Activated T-cell treated with anti-CD3 and anti-CD28 coated beads, Interleukin-2, amount 50 U/mL, for 4 hours (primary cell): ENCODE measurements at places on chromosomes 1 and 21.

DNA sequence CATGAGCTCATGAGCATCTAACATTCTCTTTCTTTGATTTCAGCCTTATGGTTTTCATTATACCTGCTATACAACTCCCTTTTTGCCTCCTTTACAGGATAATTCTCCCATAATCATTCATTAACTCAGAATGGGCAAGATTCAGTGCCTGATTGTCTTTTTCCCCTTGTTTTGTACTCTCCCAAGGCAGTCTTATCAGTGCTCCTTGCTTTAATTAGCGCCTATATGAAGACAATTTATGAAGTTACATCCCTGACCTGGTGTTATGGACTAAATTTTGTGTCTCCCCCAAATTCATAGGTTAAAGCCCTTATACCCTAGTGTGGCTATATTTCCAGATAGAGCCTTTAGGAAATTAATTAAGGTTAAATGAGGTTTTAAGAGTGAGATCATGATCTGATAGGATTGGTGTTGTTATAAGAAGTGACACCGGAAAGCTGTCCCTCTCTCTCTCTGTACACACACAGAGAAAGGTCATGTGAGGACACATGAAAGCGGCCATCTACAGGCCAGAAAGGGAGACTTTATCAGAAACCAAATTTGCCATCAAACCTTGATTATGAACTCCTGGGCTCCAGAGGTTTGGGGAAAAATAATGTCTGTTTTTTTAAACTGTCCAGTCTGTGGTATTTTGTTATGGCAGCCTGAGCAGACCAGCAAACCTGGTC lies 185.8 kb upstream of the CHODL start:
- no peak for DNase-seq

GRCh38 chr1:32754317-32755097 lies 51.9 kb upstream of the SYNC start:
- peak; percentile 54 for DNase-seq

DNA sequence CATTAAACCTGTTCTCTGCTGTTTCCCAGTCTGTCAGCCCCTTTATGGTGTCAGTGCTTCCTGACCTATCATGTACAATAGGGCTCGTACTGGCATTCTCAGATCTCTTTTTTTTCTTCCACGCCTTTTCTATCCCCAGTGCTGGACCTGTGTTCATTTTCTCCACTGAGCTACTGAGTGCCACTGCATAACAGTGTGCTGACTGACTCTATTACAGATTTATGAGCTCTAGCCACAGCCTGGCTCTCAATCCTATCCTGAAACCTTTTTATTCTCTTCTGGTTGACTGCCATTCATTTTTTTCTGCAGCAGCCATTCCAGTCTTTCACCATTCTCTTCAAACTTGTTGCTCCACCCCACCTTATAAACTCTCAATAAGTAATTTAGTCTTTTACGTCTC lies 59.6 kb upstream of the MACF1 start:
- no peak for DNase-seq

GRCh38 chr1:178470411-178470960 lies 26.3 kb downstream of the CLEC20A start:
- DNase-seq = no peak

DNA sequence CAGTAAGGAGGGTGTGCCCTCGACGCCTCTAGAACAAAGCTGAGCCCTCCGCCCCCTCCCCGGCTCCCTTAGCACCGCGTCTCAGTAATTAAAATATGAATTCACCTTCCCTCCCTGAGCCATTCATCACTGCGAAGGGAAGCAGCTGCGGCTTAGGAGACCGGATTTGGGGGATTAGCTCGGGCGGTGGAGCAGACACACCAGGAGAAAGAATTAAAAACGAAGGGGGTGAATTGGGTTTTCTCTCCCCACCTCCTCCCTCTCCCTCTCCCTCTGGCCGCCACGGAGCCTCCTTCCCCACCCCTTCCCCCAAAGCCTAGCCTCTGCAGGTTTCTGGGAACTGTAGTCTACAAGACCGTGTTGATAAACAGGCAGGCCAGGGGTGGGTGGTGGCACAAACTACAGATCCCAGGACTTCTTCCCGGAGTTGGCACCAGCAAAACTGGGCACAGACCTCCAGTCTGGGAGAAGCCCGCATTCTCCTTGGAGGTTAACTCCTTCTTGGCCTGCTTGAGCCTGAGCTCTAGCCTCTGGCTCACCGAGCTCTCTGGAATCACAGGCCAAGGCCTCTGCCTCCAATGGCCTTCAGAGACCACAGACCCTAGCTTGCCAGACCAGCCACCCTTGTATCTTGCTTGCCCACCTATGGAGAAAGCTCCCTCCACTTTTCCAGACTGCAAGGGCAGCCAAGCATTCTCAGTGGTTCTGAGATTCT lies 10.8 kb downstream of the BLACAT1 start:
- DNase-seq = no peak

DNA sequence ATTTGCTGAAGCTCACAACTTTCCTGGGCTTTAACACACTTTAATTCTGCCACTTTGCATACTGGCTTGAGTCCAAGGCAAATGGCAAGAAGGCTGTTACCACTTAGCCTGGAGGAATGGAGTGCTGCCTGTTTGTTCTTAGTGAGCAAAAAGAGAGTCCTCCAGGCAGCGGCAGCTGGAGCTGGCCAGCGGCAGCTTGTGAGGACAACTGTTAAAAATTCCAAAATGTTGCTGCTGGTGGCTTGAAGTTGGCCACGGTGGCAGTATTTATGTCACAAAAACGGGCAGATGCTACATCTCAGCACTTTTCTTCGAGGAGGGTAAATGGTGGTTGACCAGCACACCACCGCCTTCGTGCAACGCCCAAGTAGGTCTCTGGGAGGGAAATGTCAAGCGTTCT lies 27.3 kb downstream of the STPG1 start:
- no peak for DNase-seq

DNA sequence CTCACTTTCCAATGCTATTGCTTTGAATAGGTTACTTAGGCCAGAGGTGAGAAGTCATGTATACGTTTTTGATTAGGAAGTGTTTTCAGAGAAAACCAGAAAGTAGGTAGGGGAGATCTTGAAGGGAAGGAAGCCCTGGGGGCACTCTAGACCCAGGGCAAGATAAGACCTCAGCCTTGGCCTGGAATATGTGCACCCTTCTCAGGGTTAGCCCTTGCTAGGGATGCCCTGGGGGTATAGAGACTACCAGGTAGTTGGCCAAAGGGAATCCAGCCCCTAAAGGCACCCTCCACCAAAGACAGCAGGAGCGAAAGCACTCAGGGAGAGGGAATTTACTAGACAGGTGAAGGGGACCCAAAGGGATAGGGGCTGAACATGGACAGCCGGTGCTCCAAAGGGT lies 7.0 kb downstream of the TIAM1 start:
- DNase-seq = no peak

DNA sequence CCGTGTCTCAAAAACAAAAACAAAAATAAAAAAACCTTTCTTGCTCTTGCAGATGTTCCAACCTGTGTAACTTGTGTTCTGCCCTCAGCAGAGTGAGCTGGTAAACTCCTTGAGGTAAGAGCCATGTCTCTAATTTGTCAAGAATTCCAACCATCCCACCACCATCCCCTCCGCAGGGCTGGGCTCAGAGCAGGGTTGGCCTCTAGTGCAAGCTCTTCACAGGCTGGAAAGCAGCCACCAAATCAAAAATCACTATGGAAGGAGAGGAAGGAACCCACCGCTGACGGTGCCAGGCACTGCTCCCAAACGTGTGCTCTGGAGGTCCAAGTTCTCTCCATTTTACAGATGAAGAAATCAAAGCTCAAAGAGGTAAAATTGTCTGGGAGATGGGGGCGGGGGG lies 9.4 kb downstream of the PLEKHA6 start:
- no peak for DNase-seq

DNA sequence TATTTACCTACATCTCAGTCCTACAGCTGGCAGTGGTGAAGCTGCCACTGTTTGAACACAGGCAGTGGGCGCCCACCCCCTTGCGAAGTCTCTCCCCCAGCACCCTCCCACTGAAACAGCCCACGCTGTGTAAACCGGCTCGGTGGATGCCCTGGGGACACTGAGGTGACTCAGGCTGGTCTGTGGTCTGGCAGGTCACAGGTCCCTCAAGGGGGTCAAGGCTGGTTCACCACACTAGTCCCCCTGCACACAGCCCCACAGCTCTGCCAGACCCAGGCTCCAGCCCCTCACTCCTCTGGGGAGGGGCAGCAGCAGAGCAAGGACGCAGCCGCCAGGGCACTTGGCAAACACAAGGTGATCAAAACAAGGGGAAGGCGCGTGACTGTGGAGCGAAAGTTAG lies 7.6 kb downstream of the CHD5 start:
- DNase-seq = no peak

- DNase-seq = no peak
These were observed 19.5 kb downstream of the OTUD3 start for GRCh38 chr1:19901653-19902052.

DNA sequence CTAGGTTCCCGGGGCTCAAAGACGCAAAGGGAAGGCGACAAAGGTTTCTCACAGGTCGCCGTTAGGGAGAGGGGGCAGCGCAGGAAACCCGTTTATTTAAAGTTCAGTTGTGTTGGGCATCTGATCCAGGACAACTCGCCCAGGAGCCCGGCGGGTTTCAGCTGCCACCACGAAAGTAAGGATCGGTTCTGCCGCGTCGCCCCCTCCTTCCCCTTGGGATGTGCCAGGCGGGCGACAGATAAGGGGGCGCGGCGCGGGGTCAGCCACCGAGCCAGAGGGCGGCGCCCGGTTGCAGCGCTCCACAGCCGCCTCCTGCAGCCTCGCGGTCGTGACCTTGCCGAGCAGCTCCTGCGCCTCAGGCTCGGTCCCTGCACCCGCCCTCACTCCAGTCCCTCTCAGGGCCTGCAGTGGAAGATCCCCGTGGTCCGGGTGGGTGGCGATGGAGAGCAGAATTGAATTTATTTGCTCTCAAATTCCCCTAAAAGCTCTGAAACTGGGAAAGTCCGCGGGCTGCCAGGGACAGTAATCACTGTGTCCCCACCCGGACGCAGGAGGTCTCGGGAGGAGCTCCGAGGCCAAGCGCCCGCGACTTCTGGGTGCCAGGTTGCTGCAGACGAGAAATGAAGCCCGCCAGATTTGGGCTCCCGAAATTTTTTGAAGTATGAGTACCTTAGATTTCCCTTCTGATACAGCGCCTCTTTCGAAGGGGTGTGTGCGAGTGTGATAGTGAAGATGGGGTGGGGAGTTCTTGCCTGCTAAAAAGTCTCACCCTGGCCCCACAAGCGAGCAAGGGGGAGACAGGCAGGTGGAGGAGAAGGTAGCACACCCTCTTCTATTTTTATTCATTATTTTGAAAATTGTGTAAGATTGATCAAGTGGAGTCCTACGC lies 28.4 kb upstream of the NFIA start:
- DNase-seq = no peak

DNA sequence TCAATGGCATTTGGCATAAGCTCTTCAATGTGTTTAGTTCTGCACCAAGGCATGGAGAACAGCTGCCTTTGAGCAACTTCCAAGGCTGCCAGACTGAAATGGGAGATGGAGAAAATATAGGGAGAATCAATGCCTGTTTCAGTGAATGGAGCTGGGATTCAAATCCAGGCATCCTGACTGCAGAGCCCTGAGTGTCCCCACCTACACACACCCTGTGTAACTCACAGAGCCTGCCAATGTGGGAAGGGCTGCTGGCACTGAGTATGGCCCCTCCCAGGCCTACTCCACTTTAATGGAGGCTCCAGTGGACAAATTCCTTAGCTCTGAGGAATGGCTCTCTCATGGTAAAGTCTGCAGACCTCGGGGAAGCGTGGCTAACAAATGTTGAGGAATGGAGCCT lies 145.6 kb upstream of the TNR start:
- no peak for DNase-seq

GRCh38 chr21:27275294-27275927 lies 308.5 kb upstream of the ADAMTS5 start:
- DNase-seq = no peak

GRCh38 chr1:8201331-8201861 lies 116.5 kb upstream of the SLC45A1 start:
- DNase-seq = no peak

GRCh38 chr1:27606708-27607238 lies 2.8 kb upstream of the AHDC1 start:
- DNase-seq = no peak

DNA sequence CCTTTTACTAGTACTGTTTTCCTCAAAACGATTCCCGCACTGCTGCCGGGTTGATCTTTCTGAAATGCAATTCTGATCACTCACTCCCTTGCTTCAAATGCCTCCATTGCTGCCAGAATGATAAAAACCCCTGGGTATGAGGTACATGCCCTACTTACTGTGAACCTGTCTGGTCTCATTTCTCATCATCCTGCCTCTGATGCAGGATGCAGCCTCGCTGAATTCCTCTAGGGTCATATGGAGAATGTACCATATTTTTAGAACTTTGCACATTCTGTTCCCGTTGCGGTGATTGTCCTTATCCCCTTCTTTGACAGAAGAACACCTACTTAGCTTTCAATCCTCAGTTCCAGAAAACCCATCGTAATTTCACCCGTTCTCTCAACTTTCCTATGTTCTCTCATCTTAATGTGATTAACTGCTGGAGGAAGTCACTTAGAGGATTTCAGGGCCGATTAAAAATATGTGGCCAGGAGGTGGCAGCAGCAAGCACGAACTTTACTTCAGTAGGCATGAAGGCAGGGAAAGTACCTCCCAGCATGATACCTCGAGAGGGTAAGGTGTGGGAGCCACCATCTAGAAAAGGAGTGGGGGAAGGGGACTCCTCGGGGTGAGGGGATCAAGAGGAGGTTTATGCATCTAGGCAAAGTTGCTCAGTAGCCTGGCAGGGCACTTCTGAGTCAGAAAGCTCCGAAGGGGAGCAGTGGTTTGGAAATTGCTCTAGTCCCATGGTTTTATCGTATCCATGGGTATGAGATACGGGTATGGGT lies 361.5 kb upstream of the ZP4 start:
- no peak for DNase-seq

- DNase-seq = no peak
These were observed 176.6 kb downstream of the VPS13D start for GRCh38 chr1:12406211-12407021.

- DNase-seq = no peak
These were observed 78.1 kb upstream of the RUNX3 start for GRCh38 chr1:25008192-25008485.

GRCh38 chr1:40662864-40663263 lies 2.6 kb downstream of the RIMS3 start:
- no peak for DNase-seq

DNA sequence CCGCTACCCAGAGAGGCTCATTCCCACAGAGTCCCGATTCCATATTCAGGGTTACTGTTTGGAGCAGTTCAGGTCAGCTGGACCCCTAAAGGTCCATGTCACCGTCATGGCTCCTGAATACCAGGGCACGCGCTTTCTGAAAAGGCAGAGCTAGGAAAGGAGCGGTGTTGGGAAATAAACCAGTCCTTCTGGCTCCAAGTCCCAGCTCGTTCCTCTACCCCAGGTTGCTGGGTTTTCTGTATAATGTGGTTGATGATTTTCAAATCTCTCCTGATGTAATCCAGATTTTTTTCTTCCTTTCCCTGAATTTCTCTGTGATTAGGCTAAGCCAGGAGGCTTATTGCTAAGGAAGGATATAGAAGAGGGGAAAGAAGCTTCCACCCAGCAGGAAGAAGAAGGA lies 14.0 kb upstream of the PKP1 start:
- no peak for DNase-seq

- DNase-seq = no peak
These were observed 96.0 kb downstream of the ASH1L start for GRCh38 chr1:155466617-155466972.
